ENCODE measurements at places on chromosomes 1 and 21. TPM values are rescaled to one million over a fixed set of nuclear protein-coding genes. Genes with fewer than 3 reads are reported as not detected.

- H3K4me3 ChIP-seq = peak overlapping the region; percentile 92
- DNase-seq = no peak
- H3K27ac ChIP-seq = no peak overlapping the region
- peaks cover 30% of the 10 kb centered on the region for H3K4me1 ChIP-seq
- no peaks in the 10 kb centered on the region for H3K27me3 ChIP-seq
- H3K36me3 ChIP-seq = peaks cover 58% of the 10 kb centered on the region
Observed at GRCh38 chr1:173864179-173864867, 3.5 kb downstream of the GAS5 start.

DNA sequence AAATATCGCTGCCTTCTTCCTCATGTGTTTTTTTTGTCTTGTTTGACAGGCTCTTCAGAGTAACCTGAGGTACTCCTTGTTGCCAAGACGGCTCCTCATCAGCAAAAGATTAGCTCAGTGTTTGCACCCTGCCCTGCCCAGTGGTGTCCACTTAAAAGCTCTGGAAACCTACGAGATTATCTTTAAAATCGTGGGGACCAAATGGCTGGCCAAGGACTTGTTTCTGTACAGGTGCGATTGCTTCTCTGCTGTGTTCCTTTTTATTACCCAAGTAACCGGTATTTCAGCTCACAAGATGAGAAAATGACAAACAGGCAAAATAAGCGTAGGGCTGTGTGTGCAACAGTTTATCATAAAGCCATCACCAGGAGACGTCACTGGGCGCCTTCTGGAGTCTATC lies 42.4 kb downstream of the DOP1B start:
- H3K27ac ChIP-seq = no peak overlapping the region
- H3K27me3 ChIP-seq = no peaks in the 10 kb centered on the region
- peaks cover 6% of the 10 kb centered on the region for H3K36me3 ChIP-seq
- DNase-seq = no peak

DNA sequence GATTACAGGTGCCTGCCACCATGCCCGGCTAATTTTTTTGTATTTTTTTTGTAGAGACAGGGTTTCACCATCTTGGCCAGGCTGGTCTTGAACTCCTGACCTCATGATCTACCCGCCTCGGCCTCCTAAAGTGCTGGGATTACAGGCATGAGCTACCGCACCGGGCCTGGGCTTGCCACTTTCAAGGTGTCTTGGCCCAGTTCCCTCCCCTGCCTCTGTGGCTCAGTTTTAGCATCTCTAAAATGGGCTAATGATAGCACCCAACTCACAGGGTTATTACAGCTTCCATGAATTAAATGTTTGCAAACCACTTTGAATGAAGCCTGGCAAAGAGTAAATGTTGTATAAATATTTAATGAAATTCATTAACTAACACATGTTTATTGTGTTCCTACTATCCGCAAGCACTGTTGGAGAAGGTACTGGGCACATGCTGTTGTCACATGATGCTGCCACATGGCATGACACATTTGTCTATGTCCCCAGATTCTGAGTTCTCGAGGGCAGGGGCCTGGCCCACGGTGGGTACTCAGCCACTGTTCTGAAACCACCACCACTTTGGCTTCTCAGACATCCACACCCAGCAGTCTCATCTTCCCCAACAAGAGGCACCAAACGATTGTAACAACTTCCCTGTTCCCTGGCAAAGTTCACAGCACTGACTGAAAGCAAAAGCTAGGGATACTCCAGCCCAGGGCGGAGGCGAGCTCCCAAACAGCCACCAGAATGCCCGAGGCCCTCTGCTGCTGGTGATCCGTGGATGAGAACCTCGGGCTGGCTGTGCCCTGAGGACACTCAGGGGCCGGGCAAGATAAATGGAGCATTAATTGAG lies 9.7 kb downstream of the IFFO2 start:
- DNase-seq = no peak
- H3K36me3 ChIP-seq = no peaks in the 10 kb centered on the region
- H3K27me3 ChIP-seq = no peaks in the 10 kb centered on the region
- H3K4me1 ChIP-seq = peaks cover 81% of the 10 kb centered on the region
- no peak overlapping the region for H3K4me3 ChIP-seq
- peak overlapping the region; percentile 33 for H3K27ac ChIP-seq

GRCh38 chr1:33231166-33231565 lies 25.1 kb upstream of the ZNF362 start:
- no peaks in the 10 kb centered on the region for H3K36me3 ChIP-seq
- H3K27ac ChIP-seq = no peak overlapping the region
- no peak for DNase-seq
- no peaks in the 10 kb centered on the region for H3K27me3 ChIP-seq

GRCh38 chr1:205430696-205431305 lies 8.9 kb upstream of the LEMD1 start:
- H3K4me3 ChIP-seq = peak overlapping the region; percentile 51
- H3K27me3 ChIP-seq = peaks cover 10% of the 10 kb centered on the region
- DNase-seq = peak; percentile 75
- H3K4me1 ChIP-seq = peaks cover 6% of the 10 kb centered on the region
- no peaks in the 10 kb centered on the region for H3K36me3 ChIP-seq

- no peaks in the 10 kb centered on the region for H3K36me3 ChIP-seq
- H3K27me3 ChIP-seq = no peaks in the 10 kb centered on the region
- H3K4me1 ChIP-seq = peaks cover 4% of the 10 kb centered on the region
- no peak overlapping the region for H3K27ac ChIP-seq
- no peak overlapping the region for H3K4me3 ChIP-seq
- DNase-seq = no peak
Observed at GRCh38 chr1:22778862-22779520, 68.4 kb downstream of the EPHB2 start.

GRCh38 chr1:21926065-21926464 lies 11.0 kb downstream of the HSPG2 start:
- no peak overlapping the region for H3K4me3 ChIP-seq
- H3K4me1 ChIP-seq = peaks cover 75% of the 10 kb centered on the region

The MARK1 gene
- total RNA-seq = 2.3 TPM

The FAM177B gene
- 0.20 TPM for total RNA-seq

All from upper lobe of right lung (tissue), 1 donor.